ENCODE measurements at places on chromosomes 13 and 19.

GRCh38 chr19:35833972-35834371 lies 18.3 kb downstream of the NPHS1 start:
- DNase-seq = no peak

- DNase-seq = peak; percentile 37
These were observed 185.4 kb downstream of the KDM4B start for GRCh38 chr19:5154129-5154798.

GRCh38 chr13:40287428-40287827 lies 379.0 kb downstream of the FOXO1 start:
- no peak for DNase-seq

DNA sequence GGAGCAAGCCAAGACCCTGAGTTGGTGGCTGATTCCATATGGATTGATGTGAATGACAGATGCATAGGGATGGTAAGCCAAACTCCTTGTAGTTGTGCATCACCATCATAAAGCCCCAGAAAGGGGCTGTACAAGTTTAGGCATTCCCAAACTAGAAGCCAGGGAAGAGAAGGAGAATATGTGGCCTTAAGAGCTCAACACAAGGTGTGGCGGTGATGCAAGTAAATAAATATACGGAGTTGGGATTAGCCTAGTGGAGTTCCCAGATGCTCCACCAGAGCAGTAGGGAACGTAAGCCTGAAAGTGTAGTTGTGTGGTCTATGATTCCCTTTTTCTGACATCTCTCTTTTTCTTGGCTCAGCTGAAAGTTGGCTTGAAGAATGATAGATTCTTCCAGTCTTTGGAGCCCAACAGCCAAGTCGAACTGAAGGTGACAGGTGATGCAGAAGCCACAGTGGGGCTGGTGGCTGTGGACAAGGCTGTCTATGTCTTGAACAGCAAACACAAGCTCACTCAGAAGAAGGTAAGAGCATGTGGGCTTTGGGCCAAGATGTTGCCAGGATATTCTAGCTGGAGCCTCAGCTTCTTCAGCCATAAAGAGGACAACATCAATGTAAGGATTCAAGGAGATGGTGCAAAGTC lies 30.1 kb downstream of the RDH8 start:
- no peak for DNase-seq

DNA sequence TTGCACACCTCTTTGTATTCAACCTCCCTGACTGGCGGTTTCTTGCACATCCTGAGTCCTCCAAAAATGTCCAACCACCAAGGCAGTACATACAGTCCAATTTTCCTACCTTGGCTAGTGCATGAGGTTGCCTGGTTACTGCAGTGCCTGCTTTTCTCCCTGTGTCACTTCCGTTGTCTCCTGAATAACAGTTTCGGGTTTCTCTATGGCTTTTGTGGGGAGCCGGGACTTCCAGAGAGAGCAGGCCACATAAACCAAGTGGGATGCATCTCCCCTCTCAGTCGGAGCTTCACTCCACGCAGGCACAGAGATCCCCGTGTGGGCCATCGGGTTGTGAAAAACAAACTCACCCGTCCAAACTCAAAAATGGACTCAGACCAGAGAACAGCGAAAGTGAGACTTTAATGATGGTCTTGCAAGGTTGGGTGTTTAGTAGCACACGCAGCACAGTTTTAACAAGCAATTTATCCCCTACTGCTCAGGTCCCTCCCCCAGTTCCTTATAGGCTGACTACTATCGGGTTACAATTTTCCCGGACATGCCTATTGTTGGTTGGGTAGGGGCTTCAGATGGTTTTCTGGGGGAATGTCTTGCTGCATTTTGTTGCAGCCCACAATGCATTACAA lies 173.1 kb downstream of the POU4F1 start:
- no peak for DNase-seq

GRCh38 chr13:102566513-102566912 lies 30.3 kb upstream of the TPP2 start:
- DNase-seq = no peak

DNA sequence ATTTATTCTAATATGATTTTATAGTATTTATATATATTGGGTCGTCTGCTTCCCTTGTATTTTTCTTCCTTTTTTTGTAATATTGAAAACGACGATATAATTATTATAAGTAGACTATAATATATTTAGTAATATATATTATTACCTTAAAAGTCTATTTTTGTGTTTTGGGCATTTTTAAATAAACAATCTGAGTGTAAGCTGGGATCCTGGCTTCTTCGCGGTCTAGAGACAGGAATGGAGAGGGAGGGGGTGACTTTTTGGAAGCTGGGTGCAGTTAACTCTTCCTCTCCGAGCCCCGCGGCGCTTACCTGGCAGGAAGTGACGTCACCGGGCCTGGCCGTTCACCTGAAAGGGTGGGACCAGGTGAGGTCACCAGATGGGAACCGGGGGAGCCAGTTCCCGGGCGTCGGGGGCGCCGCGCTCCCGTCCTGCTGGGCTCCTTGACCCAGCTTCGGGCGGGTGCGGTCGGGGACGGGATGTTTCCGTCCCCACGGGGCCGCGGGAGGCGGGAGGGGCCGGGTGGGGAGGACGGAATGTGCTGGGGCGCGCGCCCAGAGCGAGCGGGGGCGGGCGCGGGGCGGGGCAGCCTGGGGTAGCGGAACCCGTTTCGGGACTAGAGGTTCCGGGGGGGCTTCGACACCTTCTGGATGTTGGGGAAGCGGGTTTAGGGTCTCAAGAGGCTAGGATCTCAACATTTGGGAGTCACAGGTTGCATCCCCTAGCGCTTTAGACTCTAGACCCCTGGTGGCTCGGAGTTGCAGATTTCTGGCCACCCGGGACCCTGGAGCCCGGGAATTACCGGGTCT lies 2.8 kb downstream of the ZFP36 start:
- DNase-seq = peak; percentile 56
